Right renal cortex interstitium (tissue), 3 donors: ENCODE measurements at places on chromosomes 4 and X.
A peak's percentile ranks its signal among the peaks of the same experiment; 100 is the strongest.

DNA sequence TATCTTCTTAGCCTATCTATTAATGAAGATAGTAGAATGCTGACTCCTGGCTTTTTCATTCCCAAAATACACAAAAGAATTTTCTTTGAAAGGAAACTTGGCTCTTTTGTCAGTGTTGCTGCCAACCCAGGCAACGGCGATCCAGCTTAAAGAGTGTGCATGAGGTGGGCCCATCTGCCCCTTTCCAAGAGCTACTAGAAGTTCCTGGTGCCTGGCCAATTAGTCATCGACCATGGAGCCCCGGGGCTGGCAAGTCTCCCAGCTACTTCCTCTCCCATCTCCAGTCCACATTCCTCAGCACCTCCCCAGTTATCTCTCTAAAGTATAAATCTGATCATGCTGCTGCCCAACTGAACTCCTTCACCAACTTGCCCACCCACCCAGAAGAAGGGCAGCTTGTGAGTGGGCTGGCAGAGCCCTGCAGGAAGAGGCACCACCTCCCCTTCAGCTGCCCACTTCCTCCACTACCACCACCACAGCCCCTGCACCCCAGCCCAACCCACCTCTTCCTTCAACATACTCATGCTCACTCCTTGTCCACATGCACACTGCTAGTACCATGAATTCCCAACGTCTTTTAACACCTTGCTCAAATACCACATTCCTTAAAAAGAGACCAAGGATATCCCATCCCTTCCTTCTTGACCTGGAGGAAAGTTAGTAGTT lies 158.2 kb upstream of the MAP3K15 start:
- DNase-seq, result no peak

GRCh38 chr4:149370785-149371420 lies 444.7 kb downstream of the IQCM start:
- no peak for DNase-seq

- DNase-seq, result peak; percentile 40
Measured at GRCh38 chr4:37244583-37245390, at the start of gene NWD2. NWD2 (plus strand) TSS chr4:37244743; CDS start chr4:37245068, 325 bp downstream.

- no peak for DNase-seq
Measured at GRCh38 chr4:4613641-4614286, 71.9 kb upstream of the STX18 start.

DNA sequence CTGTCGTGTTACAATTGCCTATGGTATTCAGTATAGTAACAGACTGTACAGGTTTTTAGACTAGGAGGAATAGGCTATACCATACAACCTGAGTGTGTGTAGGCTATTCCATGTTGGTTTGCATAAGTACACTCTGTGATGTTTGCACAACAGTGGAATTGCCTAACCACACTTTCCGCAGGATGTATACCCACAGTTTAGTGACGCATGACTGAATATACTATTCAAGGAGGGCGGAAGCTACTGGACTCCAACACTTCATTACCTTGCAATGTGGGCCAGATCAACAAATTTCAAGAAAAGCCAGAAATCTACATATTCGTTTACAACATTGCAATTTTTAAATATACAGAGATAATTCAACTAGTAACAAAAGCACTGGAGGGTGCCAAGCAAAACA lies 317.2 kb downstream of the PDGFC start:
- no peak for DNase-seq

- DNase-seq, result no peak
Measured at GRCh38 chr4:53688186-53688790, 97.0 kb upstream of the LNX1 start.

DNA sequence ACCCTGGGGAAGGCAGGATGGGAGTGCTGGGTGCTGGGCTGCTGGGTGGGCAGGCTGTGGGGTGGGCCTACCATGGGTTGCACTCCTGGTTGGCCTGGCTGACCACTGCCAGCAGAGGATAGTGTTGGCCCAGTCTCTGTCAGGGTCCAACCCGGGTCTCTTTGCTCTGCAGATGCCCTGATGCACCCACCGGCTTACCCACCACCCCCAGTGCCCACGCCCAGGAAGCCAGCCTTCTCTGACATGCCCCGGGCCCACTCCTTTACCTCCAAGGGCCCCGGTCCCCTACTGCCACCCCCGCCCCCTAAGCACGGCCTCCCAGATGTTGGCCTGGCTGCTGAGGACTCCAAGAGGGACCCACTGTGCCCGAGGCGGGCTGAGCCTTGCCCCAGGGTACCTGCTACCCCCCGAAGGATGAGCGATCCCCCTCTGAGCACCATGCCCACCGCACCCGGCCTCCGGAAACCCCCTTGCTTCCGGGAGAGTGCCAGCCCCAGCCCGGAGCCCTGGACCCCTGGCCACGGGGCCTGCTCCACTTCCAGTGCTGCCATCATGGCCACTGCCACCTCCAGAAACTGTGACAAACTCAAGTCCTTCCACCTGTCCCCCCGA lies 14.2 kb upstream of the ADD1 start:
- DNase-seq, result no peak

GRCh38 chr4:128793859-128794672 lies 15.4 kb upstream of the JADE1 start:
- DNase-seq, result no peak

- DNase-seq, result no peak
Measured at GRCh38 chr4:135368831-135369230, 1167.2 kb upstream of the PABPC4L start.
